Muscle of back (tissue), 13 donors: ENCODE measurements at places on chromosomes 7 and 10. TPM values are rescaled to one million over a fixed set of nuclear protein-coding genes. Genes with fewer than 3 reads are reported as not detected.

- no peak for DNase-seq
Measured at GRCh38 chr10:3551761-3552160, 233.2 kb downstream of the KLF6 start.

- DNase-seq = no peak
Measured at GRCh38 chr7:28373990-28374389, 38.3 kb upstream of the CREB5 start.

ANKRD61 gene
- polyA plus RNA-seq = 0.33 TPM

ZC3HAV1L gene
- polyA plus RNA-seq = 19.4 TPM

- DNase-seq = no peak
Measured at GRCh38 chr10:124693801-124694416, 50.3 kb downstream of the FAM53B start.

- no peak for DNase-seq
Measured at GRCh38 chr10:91088300-91089140, 131.9 kb upstream of the PCGF5 start.

LUC7L2 gene
- 64.4 TPM for polyA plus RNA-seq

DNA sequence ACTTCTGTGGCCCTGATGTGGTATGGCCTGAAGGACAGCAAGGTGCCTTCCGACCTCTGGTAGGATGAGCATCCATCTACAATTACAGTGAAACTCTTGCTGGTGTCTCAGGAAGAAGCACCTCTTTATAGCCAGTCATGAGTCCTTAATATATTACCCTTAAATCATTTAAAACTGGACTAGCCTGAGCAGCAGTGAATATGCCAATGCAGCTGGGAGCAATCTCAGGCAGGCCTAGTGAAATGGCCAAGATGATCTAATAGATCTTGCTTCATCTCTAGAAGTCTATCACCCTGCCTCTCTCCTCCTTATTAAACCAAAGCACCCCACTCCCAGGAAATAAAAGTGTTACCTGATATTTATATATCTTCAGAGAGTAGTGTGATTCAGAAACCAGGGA, 66.7 kb upstream of the SORCS3 start:
- no peak for DNase-seq

PDE6C gene
- polyA plus RNA-seq = 0.24 TPM

DNA sequence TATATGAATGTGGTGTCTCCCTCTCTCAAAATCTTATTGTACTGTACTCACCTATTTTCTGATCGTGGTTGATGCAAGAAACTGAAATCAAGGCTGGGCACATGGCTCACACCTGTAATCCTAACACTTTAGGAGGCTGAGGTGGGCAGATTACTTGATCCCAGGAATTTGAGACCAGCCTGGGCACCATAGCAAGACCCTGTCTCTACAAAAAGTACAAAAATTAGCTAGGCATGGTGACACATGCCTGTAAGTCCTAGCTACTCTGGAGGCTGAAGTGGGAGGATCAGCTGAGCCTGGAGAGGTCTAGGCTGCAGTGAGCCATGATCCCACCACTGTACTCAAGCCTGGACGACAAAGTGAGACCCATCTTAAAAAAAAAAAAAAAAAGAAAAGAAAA, 16.0 kb downstream of the MMRN2 start:
- DNase-seq = no peak
